ENCODE measurements at places on chromosomes 5 and 9.
A peak's percentile ranks its signal among the peaks of the same experiment; 100 is the strongest.

GRCh38 chr9:34203992-34204635 is 25.3 kb downstream of the UBAP1 start:
- DNase-seq, result no peak

DNA sequence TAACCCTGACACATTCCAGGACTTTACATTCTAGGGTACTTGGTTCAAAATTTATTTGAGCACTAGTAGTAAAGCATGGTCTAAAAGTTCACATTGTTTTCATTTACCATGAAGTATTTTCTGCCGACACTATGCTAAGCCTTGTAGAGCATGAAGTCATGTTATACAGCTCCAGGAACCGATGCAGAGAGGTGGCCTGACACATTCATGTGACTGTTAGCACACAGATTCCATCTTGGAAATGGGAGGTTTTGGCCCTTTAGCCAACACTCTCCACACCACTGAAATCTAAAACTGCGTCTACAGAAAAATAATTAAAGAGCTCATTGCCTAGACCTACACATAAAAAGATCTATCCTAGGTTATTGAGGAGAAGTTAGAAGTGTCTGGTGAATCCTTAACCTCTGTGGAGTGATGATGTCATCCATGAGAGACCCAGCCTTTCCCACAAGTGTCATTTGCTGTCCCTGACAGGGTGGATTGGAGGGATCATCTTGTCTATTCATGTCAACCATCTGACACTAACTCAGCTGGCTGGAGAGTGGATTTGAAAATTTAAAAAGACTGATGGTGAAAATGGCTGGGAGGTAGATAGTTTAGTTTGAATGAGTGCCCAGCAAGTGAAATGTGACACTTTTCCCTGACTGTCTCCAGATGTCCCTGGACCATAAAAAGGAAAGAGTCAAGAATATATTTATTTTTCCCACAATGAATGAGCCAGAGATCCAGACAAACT is 1.3 kb downstream of the RANBP3L start:
- DNase-seq, result no peak

DNA sequence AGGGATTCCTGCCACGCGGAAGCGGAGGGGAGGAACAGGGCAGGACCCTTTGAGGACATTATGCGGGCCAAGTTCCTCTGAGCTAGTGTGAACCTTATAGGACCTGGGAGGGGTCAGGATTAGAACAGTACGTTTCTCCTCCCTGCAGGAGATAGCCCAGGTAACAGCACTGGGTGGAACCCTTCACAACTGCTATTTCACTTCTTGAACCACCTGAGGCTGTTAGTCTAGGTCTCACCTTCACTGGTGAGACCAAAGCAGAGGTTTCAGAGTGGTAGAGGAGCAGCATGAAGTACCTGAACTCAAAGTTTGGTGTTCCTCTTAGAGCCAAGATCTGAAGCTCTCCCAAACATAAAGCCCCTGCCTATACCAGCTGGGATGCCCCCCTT is 832 bp downstream of the EIF4EBP3 start:
- DNase-seq, result no peak

GRCh38 chr5:150618163-150618562 is 22.3 kb upstream of the SYNPO start:
- DNase-seq, result no peak

- no peak for DNase-seq
These were observed 19.1 kb upstream of the SH3RF2 start for GRCh38 chr5:145917288-145917687.

- DNase-seq, result no peak
These were observed 36.4 kb upstream of the TCF7 start for GRCh38 chr5:134077926-134078580.

DNA sequence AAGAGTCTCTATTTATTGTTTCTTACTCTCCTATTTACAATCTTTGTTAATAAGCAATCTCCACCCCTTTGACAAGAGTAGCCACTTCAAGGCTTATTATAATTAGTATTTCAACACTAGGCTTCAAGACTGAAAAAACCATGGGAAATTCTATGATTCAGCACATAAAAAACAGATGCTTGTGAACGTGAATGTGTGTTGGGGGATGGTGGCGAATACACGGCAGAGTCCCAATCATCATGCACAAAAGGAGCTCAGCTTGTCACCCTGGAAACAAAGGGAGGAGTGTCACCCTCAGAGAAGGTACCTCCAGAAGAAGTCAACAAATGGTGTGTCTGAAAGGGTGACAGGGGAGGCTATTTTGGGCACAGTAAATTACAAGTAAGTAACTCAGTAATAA is 157.2 kb upstream of the RETREG1 start:
- DNase-seq, result no peak

DNA sequence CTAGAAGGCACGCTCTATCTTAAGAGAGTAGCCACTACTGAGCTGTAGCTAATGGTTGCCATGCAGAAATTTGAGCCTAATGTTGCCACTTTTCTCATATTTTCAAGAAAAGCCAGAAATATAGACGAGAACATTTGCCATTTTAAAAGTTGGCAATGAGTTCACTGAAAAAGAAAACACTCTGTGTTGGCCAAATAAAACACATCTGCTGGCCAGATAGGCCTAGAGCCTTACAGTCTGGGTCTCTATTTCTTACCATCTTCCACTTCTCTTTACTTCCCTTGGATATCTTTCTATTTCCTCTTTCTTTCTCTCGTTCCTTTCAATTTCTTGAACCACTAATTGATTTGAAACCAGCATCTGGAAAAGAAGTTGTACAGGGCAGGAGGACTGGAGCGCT is 36.6 kb upstream of the VCAN start:
- no peak for DNase-seq

GRCh38 chr9:118170032-118170955 is 466.1 kb downstream of the TLR4 start:
- DNase-seq, result peak; percentile 65

DNA sequence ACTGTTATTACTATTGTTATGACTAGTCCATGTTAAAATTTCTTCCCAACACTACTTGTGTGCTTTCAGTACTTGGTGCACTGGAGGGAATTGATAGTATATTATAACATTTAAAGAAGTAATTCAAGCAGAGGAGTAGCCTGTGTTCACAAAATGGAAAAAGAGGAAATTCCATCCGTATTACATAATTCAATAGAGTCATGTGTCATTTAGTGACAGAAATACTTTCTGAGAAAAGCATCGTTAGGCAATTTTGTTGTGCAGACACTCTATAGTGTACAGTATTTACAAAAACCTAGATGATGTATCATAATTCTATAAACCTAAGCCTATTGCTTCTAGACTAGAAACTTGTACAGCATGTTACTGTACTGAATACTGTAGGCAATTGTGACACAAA is 78.3 kb upstream of the PCSK5 start:
- no peak for DNase-seq

- DNase-seq, result no peak
These were observed 545.8 kb upstream of the ARRDC3 start for GRCh38 chr5:91928754-91929521.

GRCh38 chr9:63817622-63818518 is 1467.1 kb downstream of the FOXD4L5 start:
- DNase-seq, result peak; percentile 68

- no peak for DNase-seq
These were observed 79.3 kb downstream of the TMC1 start for GRCh38 chr9:72600671-72601070.

DNA sequence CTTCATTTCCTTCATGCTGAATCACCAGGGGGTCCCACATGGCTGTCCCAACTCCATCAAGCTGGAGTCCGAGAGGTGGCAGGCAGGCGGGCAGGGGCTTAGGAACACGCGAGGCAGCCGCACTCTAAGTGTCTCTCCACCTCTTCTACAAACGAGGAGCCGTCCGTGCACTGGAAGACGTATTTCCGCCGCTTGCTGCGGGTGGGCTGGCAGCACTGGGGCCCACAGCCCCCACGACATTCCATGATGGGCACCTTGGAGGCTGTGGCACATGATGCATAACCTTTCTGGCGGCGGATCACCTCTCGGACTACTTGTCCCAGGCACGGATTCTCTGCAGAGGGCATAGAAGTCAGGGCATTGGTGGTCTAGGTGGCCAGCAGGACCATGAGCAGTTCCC is 87.2 kb upstream of the PANK3 start:
- DNase-seq, result no peak

DNA sequence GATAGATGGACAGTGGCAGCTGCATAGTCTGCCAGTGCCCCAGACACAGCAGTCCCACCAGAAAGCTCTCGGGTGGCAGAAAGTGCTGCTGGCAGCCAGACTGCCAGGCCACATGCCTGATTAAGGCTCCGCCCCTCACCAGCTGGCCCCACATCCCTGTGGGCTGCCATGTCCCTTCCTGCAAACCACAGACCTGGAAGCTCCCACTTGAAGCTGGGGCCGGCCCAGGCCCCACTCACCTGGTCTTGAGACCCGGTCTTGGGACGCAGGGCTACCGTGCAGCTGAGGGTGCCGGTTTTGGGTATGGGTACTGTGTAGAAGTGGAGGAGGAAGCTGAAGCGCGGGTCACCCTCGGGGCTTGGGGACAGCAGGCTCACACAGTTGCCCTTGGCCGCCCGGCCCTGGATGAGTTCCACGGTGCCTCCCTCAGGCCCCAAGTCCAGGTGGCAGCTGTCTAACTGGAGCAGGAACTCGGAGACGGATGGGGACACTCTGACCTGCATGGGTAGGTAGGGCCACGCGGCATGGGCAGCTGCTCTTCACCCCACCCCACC is 15.3 kb downstream of the FPGS start:
- no peak for DNase-seq

DNA sequence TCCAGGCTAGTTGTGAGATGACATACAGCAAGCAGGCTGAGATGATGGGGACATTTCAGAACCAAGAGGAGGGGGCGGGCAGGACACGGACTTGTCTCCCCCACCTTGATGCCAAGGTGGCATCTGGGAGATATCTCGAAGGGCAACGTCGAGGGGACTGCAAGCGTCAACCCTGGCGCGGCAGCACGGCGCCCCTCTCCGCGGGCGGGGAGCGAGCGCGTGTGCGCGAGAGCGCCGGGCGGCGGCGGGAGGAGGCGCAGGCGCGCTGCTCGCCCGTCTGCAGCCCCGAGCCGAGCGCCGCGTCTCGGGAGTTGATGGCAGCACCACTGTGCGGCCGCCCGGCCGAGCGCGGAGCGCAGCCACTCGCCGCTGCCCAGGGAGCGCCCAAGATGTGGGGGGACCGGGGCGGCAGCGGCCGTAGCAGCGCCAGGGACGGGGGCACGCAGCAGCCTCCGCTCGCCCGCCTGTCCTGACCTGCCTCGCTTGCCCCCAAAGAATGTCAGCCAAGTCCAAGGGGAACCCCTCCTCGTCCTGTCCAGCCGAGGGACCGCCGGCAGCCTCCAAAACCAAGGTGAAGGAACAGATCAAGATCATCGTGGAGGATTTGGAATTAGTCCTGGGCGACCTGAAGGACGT is at the start of gene PRR16:
PRR16 (plus strand) TSS at position 310 of the 636 bp plus-strand sequence.
- DNase-seq, result peak; percentile 42

- no peak for DNase-seq
These were observed 18.4 kb downstream of the ENC1 start for GRCh38 chr5:74622122-74622521.

DNA sequence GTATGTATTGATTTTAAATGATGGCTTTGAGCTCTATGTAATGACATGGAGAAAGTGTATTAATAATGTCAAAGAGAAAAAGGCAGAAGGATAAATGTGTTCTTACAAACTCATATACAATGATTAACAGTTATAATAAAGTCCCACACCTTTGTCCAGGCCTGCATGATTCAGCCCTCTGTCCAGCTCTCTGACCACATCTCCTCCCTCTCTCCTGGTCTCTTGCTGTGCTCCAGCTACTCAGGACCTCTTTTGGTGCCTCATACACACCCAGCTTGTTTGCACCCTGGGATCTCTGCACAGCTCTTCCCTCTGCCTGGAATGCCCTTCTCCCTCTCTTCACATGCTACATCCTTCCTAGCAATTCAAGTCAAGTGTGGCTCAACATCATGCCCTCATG is 37.5 kb upstream of the DMRT1 start:
- DNase-seq, result no peak

GRCh38 chr5:15368835-15369234 is 131.1 kb upstream of the FBXL7 start:
- no peak for DNase-seq

DNA sequence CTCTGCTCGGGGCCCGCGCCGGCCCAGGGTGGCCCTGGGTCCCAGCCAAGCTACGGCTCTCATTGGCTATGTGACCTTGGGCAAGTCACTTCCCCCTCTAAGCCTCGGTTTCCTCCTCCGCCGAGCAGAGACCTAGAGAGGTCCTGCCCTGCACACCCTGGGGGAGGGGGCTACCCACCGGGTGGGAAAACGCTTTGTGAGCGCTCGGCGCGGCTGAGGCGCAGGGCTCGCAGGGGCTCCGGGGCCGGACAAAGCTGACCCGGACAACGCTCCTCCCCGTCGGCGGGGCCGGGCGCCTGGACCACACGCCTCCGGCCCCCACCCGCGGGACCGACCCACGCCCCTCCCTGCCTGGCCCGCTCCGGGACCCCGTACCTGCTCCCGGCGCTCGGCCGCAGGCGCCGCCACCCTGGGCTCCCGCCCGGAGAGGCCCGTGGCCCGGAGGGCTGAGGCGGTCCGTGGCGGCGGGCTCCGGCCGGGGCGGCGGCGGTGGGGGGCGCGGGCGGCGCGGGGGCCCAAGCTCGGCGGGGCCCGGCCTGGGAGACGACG is 85.7 kb upstream of the MELK start:
- peak; percentile 11 for DNase-seq

- DNase-seq, result no peak
These were observed 837.1 kb upstream of the C9orf72 start for GRCh38 chr9:28410411-28410810.

DNA sequence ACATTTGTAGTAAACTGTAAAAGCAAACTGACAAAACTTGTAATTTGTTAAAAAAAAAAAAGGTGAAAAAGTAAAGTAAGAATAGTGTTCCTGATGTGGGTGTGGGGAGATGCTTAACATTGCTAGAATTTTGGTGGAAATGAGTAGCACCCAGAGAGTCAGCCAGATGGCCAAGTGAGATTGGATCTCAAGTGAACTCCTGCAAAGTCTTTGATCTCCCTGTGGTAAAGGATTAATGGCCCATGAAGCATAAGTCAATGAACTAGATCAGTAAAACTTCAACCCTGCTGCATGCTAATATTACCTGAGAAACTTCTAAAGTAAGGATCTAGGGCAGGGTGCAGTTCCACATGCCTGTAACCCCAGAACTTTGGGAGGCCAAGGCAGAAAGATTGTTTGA is 19.0 kb upstream of the FAM169A start:
- DNase-seq, result no peak

GRCh38 chr5:170334626-170335025 is 37.0 kb upstream of the LCP2 start:
- no peak for DNase-seq

All from posterior cingulate gyrus (tissue), 11 donors.